ENCODE measurements at places on chromosomes 5 and 9.

DNA sequence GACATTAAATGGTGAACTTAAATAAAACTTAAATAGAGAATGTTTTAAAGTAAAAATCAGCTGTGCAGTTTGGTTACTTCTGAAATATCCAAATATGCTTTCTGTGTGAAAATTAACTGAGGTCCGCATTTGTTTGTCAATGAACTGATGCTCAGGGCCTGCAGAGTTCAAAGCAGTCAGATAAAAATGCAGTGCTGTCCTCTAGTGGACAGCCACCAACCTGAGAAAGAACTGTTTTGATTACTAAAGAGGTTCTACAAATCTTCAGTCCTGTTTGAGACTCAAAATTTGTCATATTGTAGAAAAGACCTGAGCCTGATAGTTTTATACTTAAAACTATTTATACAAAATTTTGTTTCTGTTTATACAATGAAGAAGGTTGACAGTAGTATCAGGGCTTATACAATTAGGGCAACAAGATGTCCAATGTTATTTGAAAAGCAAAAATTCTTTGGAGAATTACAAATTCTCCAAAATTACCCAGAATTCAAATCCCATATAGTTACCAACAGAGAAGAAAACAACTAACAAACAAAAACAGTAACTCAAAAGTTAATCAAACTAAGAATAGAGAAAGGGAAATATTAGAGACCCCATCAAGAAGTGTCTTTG, 232.3 kb upstream of the TBCA start:
- DNase-seq = no peak

- DNase-seq = no peak
These were observed 1.1 kb upstream of the PDCD6 start for GRCh38 chr5:270340-270739.

DNA sequence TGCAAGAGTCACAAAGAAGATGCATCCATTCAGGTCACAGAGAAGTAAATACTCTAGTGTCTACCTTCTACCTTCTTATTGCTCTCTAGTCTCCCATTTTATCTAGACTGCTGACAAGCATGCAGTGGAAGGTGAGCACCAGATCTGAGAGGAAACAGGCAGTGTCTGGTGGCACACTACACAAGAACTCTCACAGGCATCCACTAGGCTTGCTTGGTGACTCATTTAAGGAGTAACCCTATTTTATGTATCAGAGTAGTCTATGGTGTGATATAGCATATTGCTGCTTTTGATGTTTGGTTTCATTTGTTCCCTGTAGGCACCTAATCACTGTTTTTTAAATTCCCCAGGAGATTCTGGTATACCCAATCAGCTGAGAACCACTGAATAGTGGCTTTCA, 1.6 kb upstream of the THBS4 start:
- DNase-seq = no peak

- no peak for DNase-seq
These were observed 694 bp downstream of the RMI1 start for GRCh38 chr9:83981126-83981871.

- no peak for DNase-seq
These were observed 3.1 kb upstream of the CATSPER3 start for GRCh38 chr5:134964359-134965270.

GRCh38 chr5:134271059-134271458, 45.2 kb upstream of the PPP2CA start:
- no peak for DNase-seq

DNA sequence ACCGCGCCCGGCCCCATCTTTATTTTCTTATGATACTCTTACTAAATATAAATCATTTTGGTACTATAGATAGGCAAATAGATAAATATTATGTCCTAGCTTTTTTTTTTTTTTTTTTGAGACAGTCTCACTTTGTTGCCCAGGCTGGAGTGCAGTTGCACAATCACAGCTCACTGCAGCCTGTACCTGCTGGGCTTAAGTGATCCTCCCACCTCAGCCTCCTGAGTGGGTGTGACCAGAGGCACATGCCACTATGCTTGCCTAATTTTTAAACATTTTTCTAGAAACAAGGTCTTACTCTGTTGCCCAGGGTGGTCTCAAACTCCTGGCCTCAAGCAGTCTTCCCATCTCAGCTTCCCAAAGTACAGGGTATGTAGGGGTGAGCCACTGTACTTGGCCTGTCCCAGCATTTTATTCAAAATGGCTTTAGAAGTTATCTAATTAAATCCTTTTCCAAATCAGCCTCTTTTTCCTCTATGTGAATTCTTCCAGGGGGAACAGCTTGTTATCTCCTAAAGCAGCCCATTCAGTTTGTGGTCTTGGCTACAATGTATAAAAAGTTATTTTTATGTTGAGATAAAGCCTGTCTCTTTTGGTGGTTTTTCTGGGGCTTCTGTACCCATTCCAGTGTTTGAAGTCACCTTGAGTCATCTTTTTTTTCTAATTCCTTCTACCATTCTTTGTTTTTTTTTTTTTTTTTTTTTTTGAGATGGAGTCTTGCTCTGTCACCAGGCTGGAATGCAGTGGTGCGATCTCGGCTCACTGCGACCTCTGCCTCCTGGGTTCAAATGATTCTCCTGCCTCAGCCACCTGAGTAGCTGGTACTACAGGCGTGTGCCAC, 12.1 kb downstream of the MELK start:
- DNase-seq = no peak

DNA sequence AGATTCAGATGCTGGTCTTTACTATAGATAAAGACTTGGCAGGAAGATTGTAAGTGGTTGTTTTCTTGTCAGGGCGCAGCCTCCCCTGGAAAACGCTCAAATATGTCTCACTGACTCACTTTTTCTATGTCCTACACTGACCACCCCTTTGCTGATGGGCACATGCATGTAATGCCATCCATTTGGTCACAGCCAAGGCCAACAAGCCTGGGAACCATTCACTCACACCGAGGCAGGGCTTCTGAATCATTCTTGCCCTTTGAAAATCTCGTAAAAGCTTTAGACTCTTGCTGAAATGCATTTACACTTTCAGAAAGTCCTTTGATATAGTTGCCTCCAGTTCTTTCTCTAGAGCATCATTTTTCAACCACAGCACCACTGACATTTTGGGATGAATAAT, 249.4 kb downstream of the ACTL7B start:
- DNase-seq = no peak
